Stimulated activated CD8-positive, alpha-beta memory T cell treated with anti-CD3 and anti-CD28 coated beads, Interleukin-7, amount 100 ng/mL, for 1 hour (primary cell): ENCODE measurements at places on chromosomes 7 and 10.

DNA sequence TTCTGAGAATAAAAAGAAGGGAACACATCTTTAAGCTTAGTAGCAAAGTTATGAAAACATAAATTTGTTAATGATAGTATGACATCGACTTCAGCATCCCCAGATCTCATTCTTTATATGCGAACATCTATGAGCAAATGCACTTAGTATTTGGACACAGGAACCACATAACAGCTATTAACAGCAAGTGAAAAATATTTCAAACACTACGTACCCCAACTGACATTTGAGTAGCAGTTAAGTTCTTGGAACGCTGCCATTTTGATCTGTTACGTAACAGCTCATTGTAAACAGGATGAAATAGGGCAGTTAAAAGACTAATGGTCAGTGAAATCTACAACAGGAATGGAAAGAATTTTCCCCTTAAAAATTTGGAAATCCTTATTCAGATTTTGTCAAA lies 428.9 kb downstream of the TNS3 start:
- no peak for DNase-seq

GRCh38 chr7:55237156-55237893 lies 127.8 kb upstream of the LANCL2 start:
- no peak for DNase-seq

GRCh38 chr7:90433221-90433620 lies 30.0 kb downstream of the CLDN12 start:
- DNase-seq, result no peak

- DNase-seq, result no peak
These were observed 179.2 kb downstream of the RELN start for GRCh38 chr7:103810112-103810744.

- DNase-seq, result no peak
These were observed 75.1 kb downstream of the RELN start for GRCh38 chr7:103914147-103914899.

- DNase-seq, result no peak
These were observed 25.0 kb upstream of the PODXL start for GRCh38 chr7:131581241-131582051.

GRCh38 chr7:92648067-92648466 lies 57.9 kb upstream of the FAM133B start:
- DNase-seq, result no peak

- no peak for DNase-seq
These were observed 5.4 kb downstream of the MBLAC1 start for GRCh38 chr7:100132126-100132525.
